ENCODE measurements at places on chromosomes 1 and 21.

- no peak for DNase-seq
Measured at GRCh38 chr1:198101716-198102453, 54.9 kb upstream of the NEK7 start.

DNA sequence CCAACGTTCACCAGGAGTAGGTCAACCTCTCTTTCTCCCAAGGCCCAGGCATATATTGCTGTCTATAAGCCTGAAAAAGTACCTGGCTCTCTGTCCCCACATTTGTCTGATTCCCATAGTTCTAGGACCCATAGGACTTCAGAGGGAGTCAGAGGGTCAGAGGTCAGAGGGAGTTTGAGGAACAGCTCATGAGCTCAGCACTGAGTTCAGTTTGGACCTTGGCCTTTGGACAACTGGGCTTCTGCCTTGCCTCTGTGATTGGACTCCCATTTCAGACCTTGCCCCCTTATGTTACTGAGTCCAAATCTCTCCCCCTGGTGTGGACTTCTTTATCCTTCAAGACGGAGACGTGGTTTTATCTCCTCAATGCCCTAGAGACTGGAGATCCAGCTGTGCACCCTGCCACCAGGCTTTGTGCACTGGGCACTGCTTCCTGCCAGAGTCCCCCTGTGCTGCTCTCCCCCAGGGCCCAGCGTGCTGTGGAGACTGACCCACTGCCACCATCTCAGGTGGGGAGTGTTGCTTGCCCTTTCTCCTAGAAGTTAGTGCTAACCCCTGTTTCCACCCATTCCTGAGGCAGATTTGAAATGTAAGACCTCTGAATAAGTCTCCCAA lies 3.2 kb downstream of the CTSE start:
- peak; percentile 10 for DNase-seq

DNA sequence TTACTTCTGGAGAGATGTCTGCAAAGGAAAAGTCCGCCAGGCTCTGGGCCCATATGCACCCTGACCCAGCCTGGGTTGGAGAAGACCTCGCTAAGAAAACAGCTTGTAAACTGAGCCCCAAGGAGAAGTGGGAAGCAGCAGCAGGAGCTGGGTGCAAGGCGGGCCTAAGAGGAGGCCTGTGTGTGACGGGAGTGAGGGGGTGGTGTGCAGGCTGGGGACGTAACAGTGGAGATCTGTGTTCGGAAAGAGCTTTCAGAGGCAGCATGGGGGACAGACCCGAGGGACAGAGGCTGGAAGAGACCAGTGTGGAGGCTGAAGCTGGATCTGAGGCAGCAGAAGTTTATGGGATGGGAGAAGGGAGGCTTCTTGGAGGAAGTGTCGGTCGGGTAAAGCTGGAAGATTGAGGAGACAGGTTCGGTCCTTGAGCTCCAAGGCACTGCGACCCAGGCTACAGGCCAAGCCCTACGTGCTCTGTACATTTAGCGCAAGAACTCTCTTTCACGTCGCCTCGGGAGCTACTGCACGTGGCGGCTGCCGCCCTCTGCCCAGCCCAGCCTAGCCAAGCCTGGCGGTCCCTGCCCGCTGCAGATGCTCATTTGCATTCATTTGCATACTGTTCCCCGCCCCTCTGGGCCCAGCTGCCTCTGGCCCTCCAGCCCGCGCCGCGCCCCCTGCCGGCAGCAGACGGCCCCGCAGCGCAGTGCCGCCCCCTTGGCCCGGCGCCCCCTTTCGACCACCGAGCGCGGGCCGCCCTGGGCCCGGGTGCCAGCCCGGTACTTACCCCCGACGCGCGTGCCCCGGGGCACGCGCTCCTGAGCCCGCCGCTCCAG lies 6.3 kb downstream of the HPCA start:
- DNase-seq, result peak; percentile 61

DNA sequence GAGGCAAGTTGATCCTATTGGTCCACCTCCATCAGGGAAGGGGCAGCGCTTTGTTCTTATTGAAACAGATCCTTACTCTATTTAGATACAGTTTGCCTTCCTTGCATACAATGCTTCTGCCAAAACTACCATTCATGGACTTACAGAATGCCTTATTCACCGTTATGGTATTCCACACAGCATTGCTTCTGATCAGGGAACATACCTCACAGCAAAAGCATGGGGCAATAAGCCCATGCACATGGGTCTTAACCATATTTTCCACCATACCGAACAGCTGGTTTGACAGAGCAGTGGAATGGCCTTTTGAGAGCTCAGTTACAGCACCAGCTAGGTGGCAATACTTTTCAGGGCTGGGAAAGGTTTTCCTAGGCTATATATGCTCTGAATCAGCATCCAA lies 544.8 kb upstream of the ADGRL4 start:
- DNase-seq, result no peak

- no peak for DNase-seq
Measured at GRCh38 chr1:88333086-88333695, 350.9 kb upstream of the PKN2 start.

DNA sequence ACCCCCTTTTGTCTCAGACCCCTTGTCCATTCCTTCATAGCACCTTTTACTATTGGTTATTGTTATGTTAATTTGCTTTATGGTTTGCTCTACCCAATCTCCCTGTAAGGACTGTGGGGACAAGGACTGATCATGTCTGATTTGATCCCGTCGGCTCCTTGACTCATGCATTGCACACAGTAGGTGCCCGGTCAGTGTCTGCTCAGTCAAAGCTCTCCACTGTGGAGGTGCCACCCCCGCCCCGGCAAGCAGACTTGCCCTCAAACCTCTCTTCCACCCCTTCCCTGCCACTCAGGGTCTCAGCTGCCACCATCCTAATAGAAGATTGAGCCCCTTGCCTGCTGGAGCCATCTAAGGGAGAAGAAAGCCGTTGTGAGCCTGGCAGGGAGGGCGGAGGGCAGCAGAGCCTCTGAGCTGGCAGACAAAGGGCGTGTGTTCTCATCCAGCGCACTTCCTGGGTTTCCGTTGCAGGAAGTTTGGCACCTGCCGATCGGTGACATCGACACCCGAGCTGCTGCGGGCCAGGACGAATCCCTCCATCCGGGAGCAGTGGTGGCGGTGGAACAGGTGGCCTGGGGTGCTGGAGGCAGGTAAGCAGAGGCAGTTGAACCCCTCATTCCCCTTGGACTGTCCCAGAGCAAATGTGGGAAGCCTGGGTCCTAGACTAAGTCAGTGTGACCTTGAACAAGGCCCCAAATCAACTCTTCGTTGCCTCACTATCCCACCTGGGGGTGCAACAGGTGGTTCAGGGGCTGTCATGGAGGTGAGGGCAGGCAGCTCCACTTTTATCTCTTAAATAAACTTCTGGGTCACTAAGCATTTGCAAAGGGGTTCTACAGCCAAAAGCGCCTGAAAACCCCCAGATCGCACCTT lies 2.2 kb upstream of the FBLIM1 start:
- no peak for DNase-seq

- no peak for DNase-seq
Measured at GRCh38 chr1:190436615-190437014, 41.0 kb downstream of the BRINP3 start.

- no peak for DNase-seq
Measured at GRCh38 chr21:32597205-32597604, 11.9 kb upstream of the TCP10L start.

DNA sequence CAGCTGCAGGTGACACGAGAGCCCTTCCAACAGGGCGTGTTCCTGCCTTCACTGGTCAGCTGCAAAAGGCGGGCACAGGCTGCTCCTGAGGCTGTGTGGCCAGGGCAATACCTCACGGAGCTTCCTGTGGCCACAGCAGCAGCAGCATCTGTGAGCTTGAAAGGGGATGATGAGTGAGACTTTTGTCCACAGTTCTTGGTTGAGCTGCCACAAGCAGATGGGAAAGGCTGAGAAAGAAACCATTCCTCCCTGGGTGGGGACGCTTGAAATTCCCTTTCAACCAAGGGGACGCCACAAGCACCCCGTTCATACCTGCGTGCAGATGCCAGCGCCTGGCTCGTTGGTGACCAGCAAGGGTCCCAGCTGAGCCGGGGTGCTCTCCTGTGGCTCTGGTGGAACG lies 37.6 kb downstream of the B3GALT5 start:
- no peak for DNase-seq

DNA sequence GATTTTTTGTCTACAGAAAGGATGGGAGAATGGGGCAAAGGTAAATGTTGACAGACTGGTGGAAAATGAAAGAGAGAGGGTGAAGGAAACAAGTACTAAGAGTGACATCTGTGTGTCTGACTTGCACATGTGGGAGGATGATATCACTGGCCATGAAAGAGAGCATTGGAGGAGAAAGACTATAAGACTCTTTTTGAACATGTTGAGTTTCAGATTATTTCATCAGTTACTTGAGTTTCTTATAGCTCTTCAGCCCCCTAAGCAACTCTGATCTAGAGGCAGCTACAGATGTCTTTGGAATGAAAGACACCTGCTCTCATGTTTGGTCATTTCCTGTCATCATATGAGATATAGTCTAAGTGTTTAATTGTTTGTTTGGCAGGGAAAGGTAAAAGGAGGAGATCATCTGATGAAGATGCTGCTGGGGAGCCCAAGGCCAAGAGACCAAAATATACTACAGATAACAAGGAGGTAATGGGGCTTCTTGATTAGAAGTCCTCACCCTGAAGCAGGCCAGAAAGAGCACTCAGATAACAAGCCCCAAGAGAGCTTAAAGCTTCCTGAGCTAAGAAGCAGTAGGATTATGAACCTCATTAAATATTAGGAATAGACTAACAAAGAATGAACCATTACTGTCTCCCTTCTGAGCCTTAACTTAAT lies 4.5 kb downstream of the POLR3C start:
- DNase-seq, result no peak

DNA sequence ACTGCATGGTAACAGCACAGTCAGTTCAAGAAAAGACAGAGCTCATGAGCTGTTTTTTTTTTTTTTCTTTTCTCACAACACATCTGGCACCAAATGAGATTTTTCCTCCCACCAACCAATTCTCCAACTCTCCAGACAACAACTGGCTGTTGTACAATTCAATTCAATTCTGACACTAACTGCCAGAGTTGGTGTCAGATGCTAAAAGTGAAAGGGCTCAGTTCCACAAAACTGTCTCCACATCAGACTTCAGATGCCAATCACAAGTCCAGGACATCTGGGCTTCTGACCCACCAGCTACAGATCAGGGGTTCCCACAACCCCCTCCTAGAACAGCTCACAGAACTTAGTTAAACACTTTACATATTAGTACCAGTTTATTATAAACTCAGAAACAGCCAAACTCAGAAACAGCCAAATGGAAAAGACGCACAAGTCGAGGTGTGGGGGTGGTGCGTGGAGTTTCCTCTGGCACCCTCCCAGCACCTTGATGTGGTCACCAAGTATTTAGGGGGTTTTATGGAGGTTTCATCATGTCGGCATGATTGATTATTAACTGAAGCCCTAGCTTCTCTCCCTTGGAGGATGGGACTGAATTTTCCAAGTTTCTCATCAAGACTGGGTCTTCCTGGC lies 39.2 kb upstream of the LRRC8D start:
- no peak for DNase-seq

DNA sequence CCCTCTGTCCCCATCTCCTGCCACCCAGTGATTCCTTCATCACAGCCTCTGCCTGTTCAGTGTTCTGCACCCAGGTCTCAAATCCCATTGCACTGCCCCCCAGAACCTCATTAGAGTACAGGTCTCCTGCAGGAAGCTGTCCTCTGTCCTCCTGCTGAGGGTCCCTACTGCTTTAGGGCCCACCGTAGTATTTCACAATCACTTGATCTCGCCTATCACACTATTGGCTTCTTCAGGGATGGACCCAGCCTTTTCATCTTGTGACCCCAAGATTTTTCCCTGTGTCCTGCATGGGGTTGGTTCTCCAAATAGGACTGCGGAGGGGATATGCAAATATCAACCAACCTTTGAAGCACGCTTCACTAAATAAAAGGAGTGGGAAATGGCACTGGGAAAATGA lies 331.1 kb upstream of the AJAP1 start:
- no peak for DNase-seq

DNA sequence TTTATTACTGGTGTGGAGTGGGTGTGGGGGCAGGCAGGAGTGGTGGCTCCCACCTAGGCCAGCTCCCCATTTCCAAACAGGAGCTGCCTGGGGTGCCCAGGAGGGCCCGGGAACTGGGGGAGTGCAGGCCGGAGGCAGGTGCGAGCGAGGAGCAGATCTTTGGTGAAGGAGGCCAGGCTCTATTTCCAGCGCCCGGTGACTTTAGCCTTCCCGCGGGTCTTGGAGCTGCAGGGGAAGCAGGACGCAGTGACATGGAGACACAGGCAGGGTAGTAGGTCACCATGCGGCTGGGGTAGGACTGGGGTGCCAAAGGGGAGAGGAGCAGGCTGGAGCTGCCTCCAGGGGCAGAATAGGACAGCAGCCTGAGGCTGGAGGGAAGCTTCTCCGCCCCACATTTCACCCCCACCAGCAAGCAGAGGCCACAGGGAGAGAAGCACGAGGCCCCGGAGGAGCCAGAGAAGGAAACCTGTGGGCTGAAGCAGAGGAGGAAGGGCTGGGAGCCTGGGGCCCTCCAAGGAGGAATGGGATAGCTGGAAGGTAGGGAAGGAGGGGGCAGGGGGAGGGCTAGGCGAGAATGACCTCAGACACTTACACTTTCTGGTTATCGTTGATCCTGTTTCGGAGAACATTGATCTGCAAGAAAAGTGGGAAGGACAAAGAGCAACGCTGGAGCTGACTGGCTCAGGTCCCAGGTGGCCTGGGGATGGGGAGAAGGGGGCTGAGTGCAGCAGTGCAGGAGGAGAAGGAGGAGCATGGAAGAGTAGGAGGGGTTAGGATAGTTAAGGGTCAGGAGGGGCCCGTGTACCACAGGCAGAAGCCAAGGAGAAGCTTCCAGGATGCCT lies 18.2 kb downstream of the TNNT2 start:
- no peak for DNase-seq

DNA sequence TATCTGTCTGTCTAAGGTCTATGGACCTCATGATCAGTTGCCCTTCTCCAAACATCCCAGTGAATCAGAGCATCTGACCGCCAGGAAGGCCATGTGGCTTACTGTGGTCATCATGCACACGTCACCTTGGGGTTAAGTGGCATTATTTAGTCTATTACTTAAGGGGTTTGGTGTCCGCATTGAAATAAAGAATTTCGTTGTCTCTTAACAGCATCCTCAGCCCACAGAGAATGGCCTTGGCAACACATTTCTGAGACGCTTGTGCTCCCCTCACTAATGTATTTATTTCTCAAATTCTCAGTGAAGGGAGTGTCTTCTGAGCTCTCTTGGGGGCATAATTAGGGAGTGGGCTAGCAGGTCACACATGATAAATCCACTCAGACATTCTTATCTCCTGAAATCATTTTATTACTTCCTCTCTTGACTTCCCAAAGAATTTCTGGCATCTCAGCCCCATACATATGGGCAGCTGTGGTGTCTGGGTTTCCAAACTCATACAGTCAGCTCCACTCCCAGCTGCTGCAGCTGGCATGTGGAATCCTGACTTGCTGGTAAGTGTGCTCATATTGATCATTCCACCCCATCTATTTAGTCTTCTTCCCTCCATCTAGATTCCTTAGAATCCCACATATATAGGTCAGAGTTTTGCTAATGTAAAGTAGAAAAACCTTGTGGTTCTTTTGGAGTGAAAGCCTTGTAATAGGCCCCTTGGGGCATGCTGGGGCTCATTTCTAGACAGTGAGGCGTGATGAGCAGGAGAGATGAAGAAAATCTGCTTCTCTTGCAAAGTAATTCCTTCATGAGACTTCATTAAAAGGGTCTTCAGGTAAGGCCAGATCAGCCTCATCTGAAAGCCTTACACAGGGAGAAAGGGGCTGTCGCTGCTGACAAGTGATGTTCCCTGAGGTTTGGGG lies 110.5 kb downstream of the HHAT start:
- no peak for DNase-seq

Data from mesothelial cell of epicardium (in vitro differentiated cells).